Prostate gland (tissue), 2 donors: ENCODE measurements at places on chromosomes 1 and 21. TPM values are rescaled to one million over a fixed set of nuclear protein-coding genes. Genes with fewer than 3 reads are reported as not detected.

DNA sequence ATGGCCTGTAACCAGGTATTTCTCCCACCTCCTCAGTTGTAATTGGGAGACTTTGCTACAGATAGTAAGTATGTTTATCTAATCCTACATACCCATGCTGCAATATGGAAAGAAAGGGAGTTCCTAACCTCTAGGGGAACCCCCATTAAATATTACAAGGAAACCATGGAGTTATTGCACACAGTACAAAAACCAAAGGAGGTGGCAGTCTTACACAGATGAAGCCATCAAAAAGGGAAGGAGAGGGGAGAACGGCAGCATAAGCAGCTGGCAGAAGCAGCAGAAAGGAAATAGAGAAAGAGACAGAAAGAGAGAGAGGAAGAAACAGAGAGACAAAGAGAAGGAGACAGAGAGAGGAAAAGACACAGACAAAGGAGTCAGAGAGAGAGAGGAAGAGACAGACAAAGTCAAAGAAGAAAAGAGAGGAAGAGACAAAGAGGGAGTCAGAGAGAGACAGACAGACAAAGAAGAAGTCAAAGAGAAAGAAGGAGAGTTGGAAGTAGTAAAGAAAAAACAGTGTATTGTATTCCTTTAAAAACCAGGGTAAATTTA lies 142.9 kb downstream of the FASLG start:
- DNase-seq: no peak

DNA sequence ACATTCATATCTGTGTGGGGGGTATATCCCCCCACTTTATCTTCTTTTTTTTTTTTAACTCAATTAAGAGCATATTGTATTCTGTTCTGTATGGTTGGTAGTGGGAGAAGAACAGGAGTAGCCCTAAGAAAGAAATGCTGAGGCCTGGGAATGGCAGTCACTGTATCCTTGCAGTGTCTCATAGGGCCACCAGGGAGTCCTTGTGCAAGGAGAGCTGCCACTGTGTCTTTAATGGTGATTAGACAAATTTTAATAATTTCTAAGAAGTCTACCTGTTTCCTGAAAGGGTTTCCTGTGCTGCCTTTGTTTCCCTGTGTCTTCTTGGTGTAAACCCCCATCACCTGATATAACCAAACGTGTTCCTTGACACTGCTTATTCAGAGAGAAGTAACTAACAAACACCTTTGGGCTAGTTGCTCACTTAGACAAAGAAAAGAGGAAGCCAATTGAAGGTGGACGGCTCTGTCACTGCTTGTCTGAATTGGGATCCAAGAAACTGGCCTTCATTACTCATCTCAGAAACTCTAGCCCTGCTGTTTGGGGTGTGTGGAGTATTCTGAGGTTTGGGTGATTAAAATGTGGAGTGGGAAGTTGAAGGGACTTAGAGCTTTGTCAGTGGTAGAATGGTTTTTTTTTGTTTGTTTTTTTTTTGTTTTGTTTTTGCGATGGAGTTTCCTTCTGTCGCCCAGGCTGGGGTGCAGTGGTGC lies 15.2 kb downstream of the GIPC2 start:
- no peak for DNase-seq

Gene PRDM2
- 38.9 TPM for total RNA-seq

DNA sequence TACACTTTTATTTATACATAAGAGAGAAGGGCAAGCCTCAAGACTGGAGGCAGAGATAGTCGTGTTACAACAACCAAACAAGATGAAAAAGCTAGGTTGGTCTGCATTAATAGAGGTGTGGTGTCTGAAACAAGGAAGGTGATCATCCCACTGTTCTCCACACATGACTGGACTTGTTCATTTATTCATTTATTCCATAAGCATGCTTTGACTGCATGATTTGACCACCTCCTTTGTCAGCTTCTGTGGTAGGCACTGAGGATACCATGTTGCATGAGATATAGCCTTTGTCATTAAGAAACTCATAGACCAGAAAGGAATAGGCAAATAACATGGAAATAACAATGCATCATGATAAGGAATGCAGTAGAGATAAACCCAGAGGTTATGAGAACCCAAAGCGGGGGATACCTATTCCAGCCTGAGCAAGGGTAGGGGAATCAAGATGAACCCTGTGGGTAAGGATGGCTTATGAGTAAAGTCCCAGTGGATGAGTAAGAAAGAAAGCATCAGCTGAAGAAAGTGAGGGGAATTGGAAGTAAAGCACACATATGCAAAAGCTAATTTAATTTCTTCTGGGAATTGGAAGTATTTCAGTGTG lies 173.7 kb upstream of the FGGY start:
- DNase-seq: no peak

DNA sequence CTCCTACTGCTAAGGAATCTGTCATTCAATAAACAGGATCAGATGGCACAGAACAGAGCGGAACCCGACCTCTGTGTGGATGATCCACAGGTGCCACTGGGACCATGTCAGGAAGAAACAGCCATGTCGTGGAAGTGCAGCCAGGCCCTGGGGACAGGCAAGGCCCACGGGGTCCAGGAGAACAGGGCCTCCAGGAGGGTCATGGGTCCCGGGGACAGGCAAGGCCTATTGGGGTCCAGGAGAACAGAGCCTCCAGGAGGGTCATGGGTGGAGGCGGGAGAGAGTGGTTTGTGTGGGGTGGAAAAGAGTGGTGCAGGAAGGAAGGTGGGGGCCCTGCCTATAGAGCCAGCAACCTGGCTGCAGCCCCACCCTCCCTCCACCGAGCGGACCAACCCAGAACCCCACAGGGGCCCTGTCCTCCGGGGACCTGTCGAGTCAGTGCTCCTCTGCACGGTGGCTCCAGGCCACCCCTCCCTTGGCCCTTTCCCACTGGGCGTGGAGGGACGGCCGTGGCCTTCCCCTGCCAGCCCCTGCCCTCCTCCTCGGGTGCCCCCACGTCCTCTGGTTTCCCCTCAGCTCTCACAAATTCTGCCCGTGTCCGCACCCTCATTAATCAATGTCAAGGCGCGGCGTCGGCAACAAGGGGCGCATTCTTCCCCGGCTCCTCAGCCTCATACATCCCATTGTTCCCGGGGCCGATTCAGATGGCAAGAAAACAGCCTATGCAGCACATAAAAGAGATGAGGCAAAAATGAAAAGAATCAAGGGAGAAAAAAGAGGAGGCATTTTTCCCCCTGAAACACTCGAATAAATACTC lies 146.4 kb downstream of the PRDM16 start:
- DNase-seq: no peak

Gene ZCCHC17
- 39.0 TPM for total RNA-seq

DNA sequence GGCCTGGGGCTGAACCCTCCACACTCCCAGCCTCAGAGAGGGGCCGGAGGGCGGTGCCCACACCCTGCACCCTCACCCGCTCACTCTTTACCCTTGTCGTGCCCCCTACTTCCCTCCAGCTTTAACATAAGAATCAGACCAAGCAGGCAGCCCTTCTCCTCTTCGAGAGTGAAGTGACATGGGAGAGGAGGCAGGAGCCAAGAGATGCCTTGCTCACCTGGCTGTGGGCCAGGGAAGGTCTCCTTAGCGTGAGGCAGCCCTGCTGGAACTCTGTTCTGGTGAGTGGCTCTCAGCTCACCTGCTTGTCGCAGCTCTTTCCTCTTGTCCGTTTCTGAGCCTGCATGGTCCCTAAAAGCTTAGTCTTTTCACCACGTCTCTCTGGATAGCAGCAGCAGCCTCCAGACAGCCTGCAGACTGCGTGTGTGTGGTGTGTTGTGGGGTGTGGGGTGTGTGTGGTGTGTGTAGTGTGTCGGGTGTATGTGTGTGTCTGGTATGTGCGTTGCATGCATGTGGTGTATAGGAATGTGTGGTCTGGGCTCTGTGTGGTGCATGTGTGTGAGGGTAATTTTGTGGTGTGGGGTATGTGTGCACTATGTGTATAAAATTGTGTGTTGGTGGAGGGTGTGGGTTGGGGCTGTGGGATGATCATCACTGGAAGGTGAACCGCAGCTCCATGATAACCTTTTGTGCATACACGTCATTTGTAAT lies 86.7 kb downstream of the CCDC185 start:
- no peak for DNase-seq

DNA sequence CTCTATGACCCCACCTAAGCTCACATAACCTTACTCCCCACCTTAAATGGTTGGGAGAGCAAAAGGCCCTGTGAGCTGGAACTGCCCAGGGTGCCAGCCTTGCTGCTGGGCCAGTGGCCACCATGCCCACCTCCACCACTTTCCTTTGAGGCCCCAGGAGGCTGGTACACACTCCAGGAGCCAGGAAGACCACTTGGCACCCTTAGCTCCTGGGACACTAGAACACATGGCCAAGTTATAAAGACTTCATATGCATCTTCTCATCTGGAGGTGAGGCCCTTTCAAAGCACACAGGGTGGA lies 21.9 kb downstream of the CAPZB start:
- DNase-seq: no peak

GRCh38 chr1:211024901-211025300 lies 109.0 kb downstream of the KCNH1 start:
- no peak for DNase-seq

Gene ZNF648
- not detected for total RNA-seq

DNA sequence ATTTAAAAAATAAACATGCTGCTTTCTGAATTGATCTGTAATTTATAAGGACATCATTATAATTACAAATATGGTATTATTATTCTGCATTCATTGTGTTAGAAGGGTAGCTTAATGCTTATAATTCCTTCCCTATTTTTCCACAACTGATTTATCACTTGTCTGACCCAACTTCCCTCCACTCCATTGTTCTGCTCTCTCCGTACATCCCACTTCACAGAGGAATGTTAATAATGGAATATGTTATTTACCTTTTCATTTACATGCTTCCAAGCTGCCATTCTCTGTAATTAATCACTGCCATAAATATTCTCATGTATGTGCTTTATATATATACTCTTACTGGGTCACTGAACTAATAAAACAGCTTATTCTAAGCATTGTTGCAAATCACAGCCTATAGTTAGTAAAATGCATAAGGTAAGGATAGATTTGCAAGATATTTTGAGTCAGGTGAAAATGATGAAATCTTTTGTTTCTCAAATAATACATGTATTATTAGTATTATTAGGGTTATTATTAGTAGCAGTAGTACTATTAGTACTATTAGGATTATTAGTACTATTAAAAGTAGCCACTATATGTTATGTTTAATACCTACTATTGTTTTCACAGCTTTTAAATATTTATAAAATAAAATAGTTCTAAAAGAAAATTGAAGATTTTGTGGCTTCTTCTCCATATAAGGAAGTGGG lies 70.6 kb upstream of the NEK7 start:
- DNase-seq: no peak
